ENCODE measurements at places on chromosomes 11 and 22. TPM values are rescaled to one million over a fixed set of nuclear protein-coding genes. Genes with fewer than 3 reads are reported as not detected.

The CD44 gene
- total RNA-seq = 188 TPM

The KCTD14 gene
- 11.6 TPM for total RNA-seq

- no peak for DNase-seq
- H3K27me3 ChIP-seq = no peaks in the 10 kb centered on the region
- H3K4me1 ChIP-seq = peaks cover 5% of the 10 kb centered on the region
- H3K27ac ChIP-seq = no peak overlapping the region
These were observed 91.0 kb downstream of the KCNQ1 start for GRCh38 chr11:2535673-2536439.

The CCDC89 gene
- total RNA-seq = 2.2 TPM

DNA sequence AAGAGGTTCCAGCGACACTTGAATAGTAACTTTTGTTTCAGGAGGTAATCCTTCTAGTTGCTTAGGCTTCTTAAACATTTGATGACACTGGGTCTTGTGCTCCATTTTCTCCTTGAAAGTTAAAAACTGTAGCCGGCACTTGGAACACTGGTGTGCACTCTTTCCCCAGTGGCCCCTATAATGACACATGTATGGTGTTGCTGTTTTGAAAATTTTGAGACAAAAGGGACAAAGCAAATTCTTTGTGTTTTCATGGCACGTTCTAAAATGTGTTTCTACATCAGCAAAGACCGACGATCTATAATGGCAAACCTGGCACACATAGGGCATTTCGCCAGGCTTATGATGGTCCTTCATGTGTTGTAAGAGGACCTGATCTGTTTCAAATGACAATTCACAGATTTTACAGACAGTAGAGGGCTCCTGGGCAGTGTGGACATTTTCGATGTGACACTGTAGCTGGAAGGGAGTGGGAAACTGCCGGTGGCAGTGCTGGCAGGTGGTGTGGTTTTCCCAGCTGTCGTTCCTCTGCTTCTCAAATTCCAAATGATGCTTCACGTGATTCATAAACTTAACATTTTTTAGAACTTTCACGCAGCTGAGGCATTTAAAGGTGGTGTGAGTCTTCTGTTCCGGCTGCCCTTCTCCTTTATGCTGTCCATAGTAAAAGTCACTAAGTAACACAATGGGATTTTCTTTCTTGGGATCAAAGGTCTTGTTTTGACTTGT lies 20.5 kb downstream of the ZNF280B start:
- DNase-seq = no peak
- no peaks in the 10 kb centered on the region for H3K4me1 ChIP-seq
- H3K27ac ChIP-seq = no peak overlapping the region
- no peaks in the 10 kb centered on the region for H3K27me3 ChIP-seq

GRCh38 chr11:69879729-69880005 lies 60.5 kb upstream of the FGF3 start:
- H3K27ac ChIP-seq = no peak overlapping the region
- DNase-seq = no peak
- H3K4me1 ChIP-seq = no peaks in the 10 kb centered on the region
- H3K4me3 ChIP-seq = no peak overlapping the region

DNA sequence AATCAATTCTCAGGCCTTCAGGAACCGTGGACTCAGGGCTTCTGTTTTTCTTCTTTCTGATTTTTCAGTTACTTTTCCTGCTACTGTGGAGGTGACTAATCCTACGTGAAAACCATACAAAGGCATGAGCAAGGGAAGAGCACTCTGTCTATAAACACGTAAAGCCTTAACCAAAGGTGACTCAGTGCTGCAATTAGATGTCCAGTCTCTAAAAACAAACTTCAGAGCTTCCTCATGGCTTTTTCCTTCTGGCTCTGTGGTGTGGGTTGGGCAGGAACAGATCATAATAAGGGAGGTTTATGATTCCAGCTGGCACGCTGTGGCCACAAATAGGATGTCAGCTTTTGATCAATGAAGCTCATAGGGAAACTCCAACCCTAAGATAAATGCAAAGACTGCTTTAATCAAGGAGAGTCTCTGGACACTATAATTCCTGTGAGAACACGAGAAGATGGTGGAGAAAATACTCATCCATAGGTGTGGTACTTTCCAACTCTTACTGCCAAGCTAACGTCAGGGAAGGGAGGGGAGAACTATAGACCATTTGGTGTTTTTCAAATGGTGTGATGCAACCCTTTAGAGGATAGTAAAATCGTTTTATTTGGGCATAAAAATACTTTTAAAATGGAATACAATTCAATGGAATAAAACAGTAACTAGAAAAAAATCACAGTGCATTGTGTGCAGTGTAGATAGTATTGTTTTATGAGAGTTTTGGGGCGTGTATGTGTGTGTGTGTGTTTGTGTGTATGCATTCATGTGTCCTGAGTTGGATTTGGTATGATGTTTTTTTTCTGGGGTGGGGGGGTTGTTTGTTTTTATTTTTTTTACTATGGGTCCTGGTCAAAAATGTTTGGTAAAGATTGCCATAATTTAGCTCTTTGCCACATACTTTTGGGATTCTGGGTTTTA lies at the start of gene NXPE2:
TSS of gene NXPE2 (plus strand) at position 403 of the 912 bp plus-strand sequence. CDS start at position 452, 49 bp downstream.
- no peaks in the 10 kb centered on the region for H3K36me3 ChIP-seq
- no peak within 1 kb of the TSS for H3K27ac ChIP-seq

DNA sequence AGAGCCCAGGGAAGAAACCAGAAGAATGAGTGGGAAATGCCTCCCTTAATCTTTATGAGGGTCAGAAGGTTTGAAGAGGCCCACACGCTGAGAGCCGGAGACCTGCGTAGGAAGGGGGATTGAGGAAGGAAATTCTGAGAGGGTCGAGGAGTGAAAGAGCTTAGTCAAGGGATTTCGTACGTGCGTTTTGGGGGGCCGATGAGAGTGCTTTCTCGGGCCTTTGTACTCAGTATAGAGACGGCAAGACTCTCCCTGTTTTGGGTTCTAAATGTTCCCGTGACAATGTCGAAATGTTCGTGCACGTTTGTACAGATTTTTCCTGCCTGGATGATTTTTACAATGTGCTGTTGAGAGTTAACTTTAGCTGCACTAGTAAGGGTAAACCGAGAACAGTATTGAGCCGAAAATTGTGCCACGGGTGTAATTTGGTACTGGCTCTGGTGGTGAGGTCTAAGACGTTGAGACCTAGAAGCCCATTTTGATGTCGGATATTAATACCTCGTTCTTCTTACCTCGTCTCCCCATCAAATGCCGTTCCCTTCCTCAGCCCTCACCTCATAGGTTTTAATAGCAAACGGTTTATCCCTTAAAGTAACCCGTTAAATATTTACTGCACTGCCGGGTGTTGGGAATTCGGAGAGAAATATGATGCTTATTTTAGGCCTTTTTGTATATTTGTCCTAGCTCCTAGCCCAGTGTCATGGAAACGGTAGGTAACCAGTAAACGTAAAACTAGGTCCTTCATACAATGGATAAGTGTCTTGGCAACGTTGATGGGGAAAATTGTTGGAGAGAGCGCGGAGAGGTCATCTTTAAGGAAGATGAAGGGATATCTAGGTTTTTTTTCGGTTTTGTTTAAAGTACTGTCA lies 734 bp downstream of the C11orf58 start:
- no peaks in the 10 kb centered on the region for H3K36me3 ChIP-seq
- peaks cover 21% of the 10 kb centered on the region for H3K4me1 ChIP-seq
- H3K27ac ChIP-seq = peak overlapping the region; percentile 93

- H3K4me3 ChIP-seq = no peak overlapping the region
- H3K4me1 ChIP-seq = no peaks in the 10 kb centered on the region
- H3K36me3 ChIP-seq = peaks cover 52% of the 10 kb centered on the region
These were observed 14.7 kb downstream of the GATD1 start for GRCh38 chr11:762421-763072.

DNA sequence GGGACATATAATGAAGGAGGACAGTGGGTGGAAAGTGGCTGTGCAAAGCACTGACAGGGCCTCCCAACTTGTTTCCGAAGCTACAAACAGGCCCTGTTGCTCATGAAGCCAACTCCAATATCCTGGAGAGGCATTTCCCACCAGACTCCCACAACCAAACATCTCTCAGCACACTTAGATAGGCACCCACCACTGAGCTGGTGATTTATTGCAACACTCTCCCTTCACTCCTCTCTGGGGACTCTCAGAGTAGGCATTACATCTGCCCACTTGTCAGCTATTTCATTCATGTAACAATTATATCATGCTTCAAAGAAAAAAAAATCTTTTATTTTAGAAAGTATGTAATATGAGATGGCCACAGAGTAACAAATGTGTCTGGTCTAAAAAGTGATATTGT lies 32.1 kb upstream of the PPP2R1B start:
- no peak for DNase-seq
- no peak overlapping the region for H3K4me3 ChIP-seq
- H3K27ac ChIP-seq = no peak overlapping the region
- H3K27me3 ChIP-seq = no peaks in the 10 kb centered on the region
- no peaks in the 10 kb centered on the region for H3K4me1 ChIP-seq

The CRYBA4 gene
- total RNA-seq = not detected

- no peak for DNase-seq
- no peak overlapping the region for H3K4me3 ChIP-seq
- H3K27me3 ChIP-seq = no peaks in the 10 kb centered on the region
- H3K27ac ChIP-seq = no peak overlapping the region
- H3K4me1 ChIP-seq = no peaks in the 10 kb centered on the region
These were observed 14.9 kb upstream of the MS4A4A start for GRCh38 chr11:60265373-60266214.

DNA sequence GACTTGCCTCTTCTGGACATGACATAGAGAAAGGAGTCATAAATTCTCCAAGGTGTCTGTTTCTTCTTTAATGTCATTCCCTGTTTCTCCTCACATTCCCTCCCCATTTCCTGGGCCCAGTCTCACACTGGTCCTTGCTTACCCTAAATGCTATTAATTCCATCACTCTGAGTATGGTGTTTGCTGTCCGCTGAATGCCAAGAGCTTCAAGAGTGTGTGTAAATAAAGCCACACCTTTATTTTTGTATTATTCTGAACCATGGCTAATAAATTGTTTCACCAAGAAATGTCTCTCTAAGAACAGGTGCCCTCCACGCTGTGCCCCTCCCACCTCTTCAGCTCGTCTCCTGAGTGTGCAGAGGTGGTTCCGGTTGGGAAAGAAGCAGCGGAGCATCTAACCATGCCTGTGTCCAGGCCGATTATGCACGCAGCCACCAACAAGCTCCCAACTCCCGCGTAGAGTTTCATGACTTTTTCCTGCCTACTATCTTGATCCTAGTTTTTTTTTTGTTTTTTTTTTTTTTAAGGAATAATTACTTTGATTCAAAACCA lies 8.6 kb downstream of the TMEM121B start:
- DNase-seq = peak; percentile 80
- no peaks in the 10 kb centered on the region for H3K27me3 ChIP-seq
- H3K4me1 ChIP-seq = peaks cover 4% of the 10 kb centered on the region
- H3K36me3 ChIP-seq = peaks cover 10% of the 10 kb centered on the region
- no peak overlapping the region for H3K27ac ChIP-seq
- no peak overlapping the region for H3K4me3 ChIP-seq

GRCh38 chr11:12137938-12138731 lies 27.7 kb downstream of the MICAL2 start:
- H3K27ac ChIP-seq = peak overlapping the region; percentile 83
- no peaks in the 10 kb centered on the region for H3K27me3 ChIP-seq
- no peak overlapping the region for H3K4me3 ChIP-seq
- peak; percentile 71 for DNase-seq
- H3K4me1 ChIP-seq = peaks cover 45% of the 10 kb centered on the region

GRCh38 chr11:17209939-17210245 lies 2.1 kb upstream of the PIK3C2A start:
- peaks cover 20% of the 10 kb centered on the region for H3K4me1 ChIP-seq
- H3K36me3 ChIP-seq = no peaks in the 10 kb centered on the region
- peak overlapping the region; percentile 98 for H3K27ac ChIP-seq
- H3K4me3 ChIP-seq = no peak overlapping the region
- no peak for DNase-seq

DNA sequence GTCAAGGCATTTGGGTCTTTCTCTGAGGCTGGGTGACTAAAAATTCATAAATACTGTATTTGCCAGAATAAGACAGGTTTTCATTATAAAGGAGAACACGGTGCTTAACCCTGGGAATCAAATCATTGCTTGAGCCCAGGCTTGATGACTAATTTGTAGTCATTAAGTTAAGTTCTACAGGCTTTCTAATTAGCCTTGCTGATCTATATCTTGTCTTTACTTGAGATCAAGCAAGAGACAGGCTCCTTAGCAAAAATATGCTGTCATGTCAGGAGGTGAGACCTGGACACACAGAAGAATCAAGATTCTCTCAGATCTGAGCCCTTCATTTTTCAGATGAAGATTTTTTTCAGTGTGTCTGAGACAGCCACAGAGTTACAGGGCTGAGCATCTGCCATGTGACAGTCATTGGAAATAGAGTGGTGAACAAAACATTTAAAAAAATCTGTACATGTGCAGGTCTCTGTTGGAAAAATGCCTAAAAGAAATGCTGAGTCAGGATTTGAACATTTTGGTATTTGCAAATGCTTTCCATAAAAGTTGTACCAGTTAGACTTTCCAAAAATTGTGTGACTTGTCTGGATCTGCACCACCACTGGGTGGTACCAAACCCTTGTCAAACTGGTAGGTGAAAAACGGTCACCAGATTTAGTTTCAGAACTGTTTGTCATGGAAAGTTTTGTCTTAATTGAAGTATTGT lies 14.6 kb downstream of the ACAT1 start:
- DNase-seq = no peak
- no peak overlapping the region for H3K4me3 ChIP-seq
- H3K4me1 ChIP-seq = peaks cover 9% of the 10 kb centered on the region
- H3K27me3 ChIP-seq = no peaks in the 10 kb centered on the region

DNA sequence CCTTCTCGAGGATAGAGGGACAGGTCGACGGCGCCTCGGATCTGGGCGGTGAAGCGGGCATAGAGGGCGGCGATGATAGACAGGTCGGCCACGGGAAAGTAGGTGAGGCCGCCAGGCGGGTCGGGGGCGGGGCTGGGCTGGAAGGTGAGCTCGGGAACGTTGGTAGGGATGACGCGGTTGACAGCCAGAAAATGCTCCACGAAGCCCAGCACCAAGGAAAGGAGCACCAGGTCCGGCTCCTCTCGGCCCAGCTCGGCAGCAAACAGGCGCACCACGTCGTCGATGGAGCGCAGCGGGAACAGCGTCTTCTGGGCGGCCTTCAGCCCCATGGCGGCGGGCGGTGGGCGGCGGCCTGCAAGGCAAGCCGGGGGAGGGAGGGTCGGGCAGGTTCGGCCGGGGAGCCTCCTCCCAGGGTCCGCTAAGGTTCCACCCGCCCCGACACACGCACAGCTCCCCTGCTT lies 540 bp downstream of the MEN1 start:
- H3K27me3 ChIP-seq = no peaks in the 10 kb centered on the region
- peaks cover 6% of the 10 kb centered on the region for H3K4me1 ChIP-seq
- peak overlapping the region; percentile 72 for H3K4me3 ChIP-seq
- H3K27ac ChIP-seq = peak overlapping the region; percentile 40
- peak; percentile 66 for DNase-seq
- peaks cover 16% of the 10 kb centered on the region for H3K36me3 ChIP-seq

- no peaks in the 10 kb centered on the region for H3K4me1 ChIP-seq
- H3K27ac ChIP-seq = no peak overlapping the region
- no peak overlapping the region for H3K4me3 ChIP-seq
These were observed 15.2 kb downstream of the UFD1 start for GRCh38 chr22:19463491-19464469.

Data from thyroid gland (tissue), 4 donors.